ENCODE measurements at places on chromosomes 16 and 17.

DNA sequence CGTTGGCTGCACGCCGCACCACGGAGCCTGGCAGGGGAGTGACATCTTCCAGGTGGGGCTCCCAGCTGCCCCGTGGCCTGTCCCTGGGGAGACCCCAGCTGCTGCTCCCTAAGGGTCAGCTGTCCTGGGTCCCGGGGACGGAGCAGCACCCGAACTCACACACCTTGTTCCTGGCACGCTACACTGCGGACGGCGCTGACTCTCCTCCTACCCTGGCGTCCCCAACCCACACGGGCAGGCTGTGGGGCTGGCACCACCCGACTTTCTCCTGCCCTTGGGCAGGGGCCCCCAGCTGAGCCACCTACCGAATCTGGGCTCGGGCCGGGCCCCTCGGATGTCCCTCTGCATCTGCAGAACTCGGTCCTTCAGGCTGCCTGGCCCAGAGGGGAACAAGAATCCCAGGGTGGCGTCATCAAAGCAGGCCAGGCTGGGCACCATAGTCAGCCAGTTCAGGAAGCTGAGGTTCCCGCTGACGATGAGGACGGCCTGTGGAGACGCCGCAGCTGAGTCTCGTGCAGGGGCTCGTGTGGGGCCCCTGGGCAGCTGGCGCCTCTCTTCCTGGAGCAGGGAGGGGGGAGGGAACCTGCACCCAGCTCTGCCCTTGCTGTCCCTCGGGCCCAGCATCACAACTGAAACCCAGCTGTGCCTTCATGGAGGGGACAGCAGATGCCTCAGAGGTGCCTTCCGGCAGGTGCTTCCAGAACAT lies 70.5 kb upstream of the GNG13 start:
- H3K27me3 ChIP-seq = no peaks in the 10 kb centered on the region
- H3K27ac ChIP-seq = no peak overlapping the region
- H3K4me1 ChIP-seq = no peaks in the 10 kb centered on the region
- DNase-seq = no peak

DNA sequence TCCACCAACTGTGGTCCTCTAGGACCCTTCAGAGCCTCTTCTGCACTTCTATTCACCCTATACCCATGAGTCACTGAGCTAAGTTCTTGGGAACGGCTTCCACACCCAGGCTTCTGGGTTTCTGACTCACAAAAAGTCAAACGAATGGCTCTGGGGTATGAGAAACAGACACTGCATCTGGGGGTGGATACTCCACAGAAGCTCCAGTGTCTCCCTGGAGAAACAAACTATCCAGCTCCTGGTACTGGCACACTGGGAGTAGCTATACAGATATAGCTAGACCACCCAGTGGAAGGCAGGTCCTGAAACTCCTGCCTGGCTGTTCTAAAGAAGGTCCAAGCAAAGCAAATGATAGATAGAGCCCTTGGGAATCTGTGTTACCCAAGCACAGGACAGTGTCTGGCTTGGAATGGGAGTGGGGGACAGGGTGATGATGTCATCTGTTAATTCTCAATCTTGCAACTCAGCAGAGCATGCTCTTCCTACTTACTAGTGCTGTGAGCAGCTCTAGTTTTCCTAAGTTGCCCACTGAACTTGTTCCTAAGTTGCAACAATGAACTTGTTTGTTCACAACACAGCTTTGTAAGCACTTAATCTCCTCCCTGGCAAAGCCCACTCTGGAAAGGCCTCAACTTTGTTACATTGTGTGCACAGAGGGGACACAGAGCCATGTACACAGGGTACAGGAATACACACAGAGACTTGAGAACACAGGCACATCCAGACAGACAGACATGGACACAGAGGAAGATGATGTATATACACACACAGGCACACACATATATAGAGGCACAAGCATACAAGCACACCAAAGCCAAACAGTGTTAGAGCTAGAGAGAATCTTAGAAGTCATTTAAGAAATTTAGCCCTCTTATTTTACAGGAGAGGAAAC lies 6.7 kb downstream of the MMP28 start:
- peaks cover 10% of the 10 kb centered on the region for H3K27me3 ChIP-seq
- H3K4me3 ChIP-seq = no peak overlapping the region
- no peak for DNase-seq
- H3K27ac ChIP-seq = no peak overlapping the region

GRCh38 chr16:75793641-75794040 lies 67.4 kb upstream of the CPHXL start:
- peaks cover 3% of the 10 kb centered on the region for H3K27me3 ChIP-seq
- no peak overlapping the region for H3K27ac ChIP-seq
- DNase-seq = no peak

- H3K4me1 ChIP-seq = peaks cover 5% of the 10 kb centered on the region
- no peak overlapping the region for H3K27ac ChIP-seq
- H3K27me3 ChIP-seq = peaks cover 2% of the 10 kb centered on the region
- no peaks in the 10 kb centered on the region for H3K36me3 ChIP-seq
Observed at GRCh38 chr16:13315642-13316427, 414.4 kb downstream of the SHISA9 start.

DNA sequence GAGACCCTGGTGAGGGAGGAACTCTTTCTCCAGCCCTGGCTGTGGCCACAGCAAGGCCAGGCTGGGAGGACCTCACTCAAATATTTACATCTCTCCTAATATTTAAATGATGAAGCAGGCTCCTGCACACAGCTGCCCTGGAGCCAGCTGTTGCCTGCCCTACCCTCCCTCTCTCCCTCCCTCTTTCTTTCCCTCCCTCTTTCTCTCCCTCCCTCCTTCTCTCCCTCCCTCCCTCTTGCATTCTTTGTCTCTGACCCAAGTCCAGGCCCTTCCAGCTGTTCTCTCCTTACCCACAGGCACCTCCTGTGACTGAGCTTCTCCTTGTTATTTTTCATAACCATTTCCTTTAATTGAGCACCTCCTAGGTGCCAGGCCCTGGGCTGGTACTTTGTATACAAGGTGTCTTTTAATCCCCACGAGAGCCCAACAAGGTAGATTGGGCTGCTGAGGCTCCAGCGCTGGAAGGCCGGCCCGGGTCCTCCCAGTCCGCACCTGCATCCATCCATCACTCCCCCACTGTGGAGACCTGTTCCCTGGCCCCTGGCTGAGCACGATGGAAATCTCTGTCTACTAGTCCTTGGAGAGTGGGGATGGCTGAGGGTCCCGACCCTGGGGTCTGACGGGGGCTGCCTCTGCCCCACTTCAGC lies 242.3 kb downstream of the SEC14L1 start:
- no peaks in the 10 kb centered on the region for H3K27me3 ChIP-seq
- no peak overlapping the region for H3K27ac ChIP-seq
- no peak for DNase-seq
- peaks cover 66% of the 10 kb centered on the region for H3K4me1 ChIP-seq
- H3K36me3 ChIP-seq = no peaks in the 10 kb centered on the region

DNA sequence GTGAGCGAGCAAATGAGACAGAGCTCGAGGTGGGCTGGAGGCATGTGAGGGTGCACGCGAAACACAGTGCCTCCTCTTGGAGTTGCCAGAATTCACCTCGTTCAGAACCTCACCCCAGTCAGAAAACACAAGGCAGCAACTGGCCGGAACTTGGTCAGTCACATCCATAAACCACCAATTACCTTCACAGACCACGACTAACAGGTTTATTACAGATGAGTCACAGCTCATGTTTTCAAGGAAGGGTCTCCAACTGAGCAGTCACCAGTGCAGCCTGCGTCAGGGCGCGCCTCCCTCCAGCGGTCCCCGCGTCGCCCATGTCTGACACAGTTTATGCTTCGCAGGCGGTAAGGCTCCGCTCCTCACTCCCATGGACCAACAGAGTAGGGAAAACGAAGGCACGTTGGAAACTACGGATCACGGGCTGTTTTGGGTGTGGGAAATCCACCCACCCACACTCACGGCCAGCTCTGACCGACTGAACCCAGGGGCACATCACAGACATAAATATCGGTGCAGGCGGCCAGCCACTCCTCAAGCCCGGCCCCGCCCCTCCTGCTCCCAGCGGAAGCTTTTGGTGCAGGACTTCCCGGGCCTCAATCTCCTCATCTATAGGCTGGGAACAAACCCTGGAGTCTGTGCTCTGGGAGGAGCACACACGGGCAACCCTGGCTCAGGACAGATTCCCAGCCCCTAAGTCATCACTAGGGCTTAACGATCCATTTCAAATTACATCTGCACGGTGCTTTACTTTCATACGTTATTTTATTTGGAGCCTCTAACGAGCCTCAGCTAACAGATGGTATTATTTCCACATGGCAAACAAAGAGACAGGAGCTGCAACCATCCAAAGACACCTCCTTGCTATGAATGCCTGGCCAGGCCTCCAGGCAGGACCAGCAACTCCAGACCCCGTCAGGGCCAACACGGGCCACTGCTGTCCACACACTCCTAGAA lies 126.3 kb downstream of the ZNF778 start:
- peaks cover 80% of the 10 kb centered on the region for H3K4me1 ChIP-seq
- H3K27ac ChIP-seq = peak overlapping the region; percentile 67
- H3K27me3 ChIP-seq = no peaks in the 10 kb centered on the region
- H3K4me3 ChIP-seq = no peak overlapping the region
- H3K36me3 ChIP-seq = peaks cover 8% of the 10 kb centered on the region

DNA sequence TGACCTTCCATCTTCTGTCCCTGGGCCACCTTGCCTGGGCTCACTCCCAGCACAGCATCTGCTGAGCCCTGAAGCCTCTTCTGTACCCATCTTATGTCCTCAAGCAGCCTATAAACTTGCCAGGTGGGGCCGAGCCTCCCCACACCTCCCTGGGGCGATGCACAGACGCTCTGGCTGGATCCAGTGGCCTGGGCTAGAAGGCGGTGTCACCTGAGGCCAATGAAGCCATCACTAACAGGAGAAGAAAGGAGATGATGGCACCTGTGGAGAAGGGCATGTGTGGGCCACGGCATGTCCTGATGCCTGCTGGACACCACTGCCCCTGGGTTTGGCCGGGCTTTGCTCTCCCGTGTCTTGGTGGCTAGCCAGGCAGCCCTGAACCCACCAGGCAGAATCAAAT lies 45.5 kb downstream of the PEMT start:
- no peak overlapping the region for H3K27ac ChIP-seq
- H3K36me3 ChIP-seq = no peaks in the 10 kb centered on the region
- no peaks in the 10 kb centered on the region for H3K4me1 ChIP-seq

- H3K4me3 ChIP-seq = no peak overlapping the region
- no peaks in the 10 kb centered on the region for H3K27me3 ChIP-seq
- peaks cover 54% of the 10 kb centered on the region for H3K36me3 ChIP-seq
- no peak overlapping the region for H3K27ac ChIP-seq
Observed at GRCh38 chr16:19607616-19608280, 52.2 kb downstream of the VPS35L start.

- H3K4me1 ChIP-seq = peaks cover 50% of the 10 kb centered on the region
- H3K36me3 ChIP-seq = no peaks in the 10 kb centered on the region
- peak overlapping the region; percentile 14 for H3K27ac ChIP-seq
Observed at GRCh38 chr16:57373117-57373947, 1.0 kb downstream of the CX3CL1 start.

DNA sequence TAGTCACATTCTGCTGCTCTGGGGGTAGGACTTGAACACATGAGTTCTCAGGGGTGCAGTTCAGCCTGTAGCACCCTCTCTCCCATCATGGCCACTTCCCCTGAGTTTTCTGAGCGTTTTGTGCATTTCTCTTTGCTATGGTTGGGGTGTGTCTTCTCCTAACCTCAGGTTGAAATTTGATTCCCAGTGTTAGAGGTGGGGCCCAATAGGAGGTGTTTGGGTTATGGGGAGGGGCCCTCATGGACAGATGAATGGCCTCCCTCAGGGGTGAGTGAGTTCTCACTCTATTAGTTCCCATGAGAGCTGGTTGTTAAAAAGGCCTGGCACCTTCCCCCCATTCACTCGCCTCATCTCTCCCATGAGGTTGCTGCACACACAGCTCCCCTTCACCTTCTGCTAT lies 101.1 kb downstream of the FOXL1 start:
- H3K4me3 ChIP-seq = no peak overlapping the region
- H3K27ac ChIP-seq = no peak overlapping the region
- no peak for DNase-seq
- H3K4me1 ChIP-seq = no peaks in the 10 kb centered on the region

GRCh38 chr16:26802440-26802839 lies 264.3 kb upstream of the C16orf82 start:
- no peak for DNase-seq
- no peak overlapping the region for H3K27ac ChIP-seq
- peaks cover 17% of the 10 kb centered on the region for H3K27me3 ChIP-seq
- no peaks in the 10 kb centered on the region for H3K4me1 ChIP-seq
- no peaks in the 10 kb centered on the region for H3K36me3 ChIP-seq

DNA sequence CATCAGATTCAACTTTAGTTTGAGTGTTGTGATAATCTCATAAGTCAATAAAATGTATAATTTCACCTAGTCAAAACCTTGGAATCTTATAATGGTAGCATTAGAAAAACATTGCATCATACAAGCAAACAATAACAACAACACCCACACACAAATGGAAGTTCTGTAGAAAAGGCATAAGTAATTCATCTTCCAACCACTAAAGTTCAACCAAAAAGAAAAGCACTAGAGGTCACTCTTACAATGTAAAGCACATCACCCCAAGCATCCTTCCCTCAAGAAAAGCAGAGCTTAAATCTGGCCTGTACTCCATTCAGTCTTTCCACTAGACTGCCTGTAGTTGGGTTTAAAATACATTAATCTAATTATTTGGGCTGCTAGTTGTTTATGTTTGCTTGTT lies 1.8 kb downstream of the CNTNAP4 start:
- DNase-seq = no peak
- peaks cover 3% of the 10 kb centered on the region for H3K27me3 ChIP-seq
- no peaks in the 10 kb centered on the region for H3K36me3 ChIP-seq
- no peak overlapping the region for H3K4me3 ChIP-seq
- no peaks in the 10 kb centered on the region for H3K4me1 ChIP-seq

GRCh38 chr17:83006515-83007455 lies 72.6 kb upstream of the METRNL start:
- H3K36me3 ChIP-seq = peaks cover 10% of the 10 kb centered on the region
- no peak overlapping the region for H3K27ac ChIP-seq
- no peaks in the 10 kb centered on the region for H3K27me3 ChIP-seq
- no peak overlapping the region for H3K4me3 ChIP-seq
- H3K4me1 ChIP-seq = no peaks in the 10 kb centered on the region
